ENCODE measurements at places on chromosomes 3 and 15. TPM values are rescaled to one million over a fixed set of nuclear protein-coding genes. Genes with fewer than 3 reads are reported as not detected.

- no peak overlapping the region for H3K4me3 ChIP-seq
- H3K36me3 ChIP-seq: no peaks in the 10 kb centered on the region
- H3K27me3 ChIP-seq: peaks cover 6% of the 10 kb centered on the region
- no peak for DNase-seq
Measured at GRCh38 chr3:53807117-53807810, 39.0 kb downstream of the CHDH start.

DNA sequence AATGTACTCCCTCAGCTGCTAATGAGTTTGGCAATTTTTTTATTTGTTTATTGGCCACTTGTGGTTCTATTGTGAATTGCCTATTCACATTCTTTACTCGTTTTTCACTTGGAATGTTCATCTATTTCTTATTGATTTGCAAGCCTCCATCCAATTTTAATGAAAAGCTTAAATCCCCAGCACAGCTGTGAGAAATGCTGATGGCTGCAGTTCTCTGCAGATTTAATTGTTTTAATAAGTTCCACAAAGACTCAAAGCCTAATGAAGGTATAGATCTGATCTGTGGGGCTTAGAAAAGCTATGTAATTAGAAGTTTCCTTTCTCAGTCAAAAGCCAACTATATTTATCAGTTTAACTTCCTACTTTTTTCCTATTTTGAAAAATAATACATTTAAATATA lies 41.5 kb downstream of the LYZL4 start:
- peaks cover 5% of the 10 kb centered on the region for H3K27me3 ChIP-seq
- no peak overlapping the region for H3K4me3 ChIP-seq
- no peak overlapping the region for H3K27ac ChIP-seq
- H3K36me3 ChIP-seq: peaks cover 15% of the 10 kb centered on the region

ADAMTS7 gene
- 181 TPM for total RNA-seq

GRCh38 chr15:77052556-77052955 lies 18.4 kb downstream of the TSPAN3 start:
- no peak overlapping the region for H3K27ac ChIP-seq
- no peaks in the 10 kb centered on the region for H3K27me3 ChIP-seq
- no peaks in the 10 kb centered on the region for H3K36me3 ChIP-seq
- no peak for DNase-seq
- H3K4me3 ChIP-seq: no peak overlapping the region
- H3K4me1 ChIP-seq: peaks cover 3% of the 10 kb centered on the region

DNA sequence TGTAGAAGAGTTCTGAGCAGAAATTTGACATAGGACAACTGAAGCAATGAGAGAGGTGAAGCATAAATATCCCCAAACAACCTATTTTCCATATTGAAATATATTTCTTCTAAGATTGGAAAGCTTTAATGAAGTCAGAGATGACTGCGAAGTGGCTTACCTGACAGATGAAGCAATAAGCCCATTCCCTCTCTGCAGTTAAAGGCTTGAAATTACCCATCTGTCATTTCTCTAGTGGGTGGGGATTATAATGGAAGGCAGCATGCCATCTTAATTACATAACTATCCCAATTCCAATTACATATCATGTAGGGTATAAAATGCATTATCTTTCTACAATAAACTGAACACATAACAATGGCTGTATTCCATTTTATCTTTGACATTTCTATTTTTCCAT lies 1070.5 kb downstream of the SI start:
- peaks cover 5% of the 10 kb centered on the region for H3K36me3 ChIP-seq
- no peaks in the 10 kb centered on the region for H3K27me3 ChIP-seq
- no peak overlapping the region for H3K27ac ChIP-seq
- H3K4me1 ChIP-seq: no peaks in the 10 kb centered on the region
- DNase-seq: no peak
- H3K4me3 ChIP-seq: no peak overlapping the region

GRCh38 chr15:94004697-94005096 lies 226.7 kb upstream of the MCTP2 start:
- H3K4me3 ChIP-seq: no peak overlapping the region
- H3K36me3 ChIP-seq: no peaks in the 10 kb centered on the region
- no peaks in the 10 kb centered on the region for H3K27me3 ChIP-seq
- H3K27ac ChIP-seq: no peak overlapping the region
- DNase-seq: no peak

DNA sequence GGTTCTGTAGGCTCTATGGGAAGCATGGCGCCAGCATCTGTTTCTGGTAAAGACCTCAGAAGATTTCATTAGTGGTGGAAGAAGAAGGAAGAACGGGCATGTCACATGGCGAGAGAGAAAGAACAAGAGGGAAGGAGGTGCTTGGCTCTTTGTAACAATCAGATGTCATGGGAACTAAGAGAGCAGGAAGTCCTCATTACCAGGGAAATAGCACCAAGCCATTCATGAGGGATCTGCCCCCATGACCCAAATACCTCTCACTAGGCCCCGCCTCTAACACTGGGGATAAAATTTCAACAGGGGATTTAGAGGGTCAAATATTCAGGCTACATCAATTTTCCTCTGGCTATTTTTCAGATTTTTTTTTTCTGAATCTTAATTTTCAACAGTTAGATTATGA lies 954.3 kb downstream of the SQOR start:
- H3K4me1 ChIP-seq: no peaks in the 10 kb centered on the region
- DNase-seq: no peak
- peaks cover 9% of the 10 kb centered on the region for H3K36me3 ChIP-seq
- no peak overlapping the region for H3K27ac ChIP-seq

RPL22L1 gene
- 10.8 TPM for total RNA-seq

All from glutamatergic neuron (in vitro differentiated cells).